ENCODE measurements at places on chromosomes 4 and X.

DNA sequence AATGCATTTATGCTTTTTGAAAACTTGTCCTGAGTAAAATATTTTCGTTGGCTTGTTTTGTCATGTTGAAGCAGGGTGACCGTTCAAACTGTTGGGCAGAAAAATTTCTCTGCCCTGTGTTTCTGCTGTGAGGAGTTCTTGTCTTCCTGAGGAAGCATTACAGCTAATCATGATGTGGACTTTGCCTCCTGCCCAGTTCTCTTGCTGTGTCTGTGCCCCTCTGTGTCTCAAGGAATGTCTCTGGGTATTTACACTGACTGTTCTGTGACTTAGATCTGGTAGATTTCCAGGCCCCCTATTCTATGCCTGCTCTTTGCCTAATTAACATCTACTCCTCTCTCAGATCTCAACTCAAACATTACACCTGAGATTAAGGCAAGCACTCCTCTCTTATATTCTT lies 30.4 kb upstream of the RPL34 start:
- no peak for DNase-seq

GRCh38 chr4:150329373-150329772 lies 251.1 kb downstream of the DCLK2 start:
- no peak for DNase-seq

- DNase-seq: peak; percentile 44
Observed at GRCh38 chr4:17468619-17469221, 43.2 kb downstream of the QDPR start.

- peak; percentile 5 for DNase-seq
Observed at GRCh38 chr4:48602763-48603162, 112.7 kb downstream of the ZAR1 start.

GRCh38 chrX:154855256-154855655 lies 20.8 kb upstream of the SMIM9 start:
- DNase-seq: no peak

DNA sequence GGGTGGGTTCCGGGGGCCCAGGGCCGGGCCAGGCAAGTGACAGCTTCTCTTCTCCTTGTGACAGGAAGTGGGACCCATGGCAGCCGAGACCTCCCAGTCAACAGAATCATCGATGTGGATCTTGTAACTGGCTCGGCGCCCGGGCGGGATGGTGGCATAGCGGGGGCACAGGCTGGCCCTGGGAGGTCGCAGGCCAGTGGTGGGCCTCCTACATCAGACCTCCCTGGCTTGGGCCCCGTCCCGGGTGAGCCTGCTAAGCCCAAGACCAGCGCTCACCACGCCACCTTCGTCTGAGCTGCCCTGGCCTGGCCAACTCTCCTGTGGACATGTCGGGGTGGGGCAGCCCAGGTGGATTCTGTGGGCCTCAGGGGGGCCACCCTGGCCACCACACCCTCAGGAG lies 2.4 kb upstream of the HGFAC start:
- DNase-seq: no peak

DNA sequence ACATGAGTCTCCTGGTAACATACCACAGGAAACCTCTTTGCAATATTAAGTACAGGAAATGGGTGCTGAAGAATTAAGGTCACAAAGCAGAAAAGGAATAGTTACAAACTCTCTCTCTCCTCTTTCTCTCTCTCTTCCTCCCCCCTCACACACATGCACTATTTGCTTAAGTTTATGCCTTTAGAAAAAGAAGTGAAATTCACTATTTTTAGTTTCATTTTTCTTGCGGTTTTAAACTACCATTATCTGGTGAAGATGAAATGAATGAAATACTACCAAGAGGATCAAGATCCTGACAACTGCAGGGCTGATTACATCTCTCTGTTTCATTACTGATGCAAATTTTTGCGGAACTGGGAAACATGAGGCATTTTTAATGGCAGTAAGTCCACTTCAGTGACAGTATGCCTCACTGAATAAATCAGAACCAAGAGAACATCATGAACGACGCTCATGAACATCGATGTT lies 64.3 kb upstream of the FTHL17 start:
- DNase-seq: no peak

GRCh38 chr4:174553828-174554227 lies 31.5 kb upstream of the HPGD start:
- DNase-seq: peak; percentile 85

DNA sequence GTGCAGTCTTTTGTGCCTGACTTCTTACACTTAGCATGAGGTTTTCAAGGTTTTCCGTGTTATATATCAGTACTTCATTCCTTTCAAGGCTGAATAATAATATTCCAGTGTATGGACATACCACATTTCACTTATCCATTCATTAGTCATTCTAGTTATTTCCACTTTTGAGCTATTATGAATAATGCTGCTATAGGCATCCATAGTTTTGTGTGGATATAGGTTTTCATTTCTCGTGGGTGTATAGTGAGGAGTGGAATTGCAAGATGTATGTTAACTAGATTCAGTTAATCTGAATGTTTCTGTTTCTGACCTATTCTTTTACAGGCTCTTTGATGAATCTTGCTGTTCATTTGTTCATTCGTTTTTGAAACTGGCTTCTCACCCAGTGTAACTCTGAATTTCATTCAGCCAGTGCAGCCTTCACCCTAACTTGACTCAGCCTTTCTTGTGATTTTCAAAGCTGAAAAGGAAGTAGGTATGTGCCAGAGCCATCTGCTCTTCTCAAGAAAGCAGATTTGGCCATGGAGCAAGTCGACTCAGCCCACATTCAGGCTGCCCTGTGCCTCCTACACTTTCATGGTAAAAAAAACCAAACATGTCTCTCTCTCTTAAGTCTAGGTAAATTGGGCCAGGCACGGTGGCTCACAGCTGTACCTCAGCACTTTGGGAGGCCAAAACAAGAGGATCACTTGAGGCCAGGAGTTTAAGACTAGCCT lies 56.3 kb upstream of the NOCT start:
- no peak for DNase-seq

GRCh38 chr4:73224886-73225285 lies 33.7 kb downstream of the ANKRD17 start:
- DNase-seq: no peak

DNA sequence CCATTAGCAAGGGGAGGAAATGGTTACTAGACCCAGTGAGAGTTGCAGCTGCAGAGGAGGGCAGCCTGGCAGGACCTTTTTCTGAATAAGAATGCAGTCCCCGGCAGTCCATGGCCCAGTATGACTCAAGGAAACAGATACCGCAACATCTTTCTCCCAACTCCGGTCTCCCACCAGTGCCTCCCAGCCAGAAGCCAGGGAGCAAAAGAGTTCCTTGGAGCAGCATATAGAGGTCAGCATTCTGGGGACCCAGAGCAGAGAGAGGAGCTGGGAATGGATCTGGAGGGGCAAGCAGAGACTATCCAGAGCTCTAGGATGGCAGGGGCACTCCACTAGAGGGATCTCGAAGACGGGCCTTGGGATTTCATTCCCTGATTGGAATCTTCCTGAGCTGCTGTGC lies 339.2 kb upstream of the AADAT start:
- DNase-seq: no peak

DNA sequence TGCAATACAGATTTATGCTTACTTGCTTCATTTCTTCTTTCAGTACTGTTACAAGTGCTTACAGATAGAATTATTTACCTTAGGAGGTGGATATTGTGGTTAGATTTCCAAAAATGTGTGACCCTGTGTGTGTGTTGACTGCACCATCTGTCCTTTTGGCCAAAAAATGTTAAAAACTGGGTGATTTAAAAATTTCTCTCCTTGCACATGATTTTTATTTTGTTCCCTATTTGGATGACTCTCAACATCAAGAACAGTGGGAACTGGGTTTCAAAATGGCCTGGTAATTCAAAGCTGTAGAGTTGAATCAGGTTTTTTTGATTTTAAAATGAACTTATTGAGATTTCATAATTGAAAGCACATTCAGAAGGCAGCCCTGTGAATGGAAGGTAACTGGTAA lies 1132.9 kb downstream of the RAPGEF2 start:
- no peak for DNase-seq

DNA sequence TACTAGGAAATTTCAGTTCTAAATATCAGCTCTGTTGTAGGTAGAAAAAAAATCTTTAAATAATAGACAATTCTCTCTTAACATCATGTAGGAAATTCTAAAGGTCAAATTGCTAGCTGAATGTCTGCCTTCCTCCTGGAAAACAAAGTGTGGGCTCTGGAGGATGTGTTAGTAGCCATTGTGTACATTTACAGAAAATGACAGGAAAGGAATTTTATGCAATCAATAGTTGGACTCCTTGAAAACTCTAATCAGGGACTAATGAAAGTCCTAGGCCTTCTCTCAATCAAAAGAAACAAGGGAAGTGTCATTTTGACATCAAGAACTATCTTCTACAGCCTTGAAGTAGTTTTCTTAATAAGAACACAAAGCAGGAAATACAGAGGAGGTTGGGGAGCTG lies 174.6 kb downstream of the ANKRD50 start:
- DNase-seq: no peak

DNA sequence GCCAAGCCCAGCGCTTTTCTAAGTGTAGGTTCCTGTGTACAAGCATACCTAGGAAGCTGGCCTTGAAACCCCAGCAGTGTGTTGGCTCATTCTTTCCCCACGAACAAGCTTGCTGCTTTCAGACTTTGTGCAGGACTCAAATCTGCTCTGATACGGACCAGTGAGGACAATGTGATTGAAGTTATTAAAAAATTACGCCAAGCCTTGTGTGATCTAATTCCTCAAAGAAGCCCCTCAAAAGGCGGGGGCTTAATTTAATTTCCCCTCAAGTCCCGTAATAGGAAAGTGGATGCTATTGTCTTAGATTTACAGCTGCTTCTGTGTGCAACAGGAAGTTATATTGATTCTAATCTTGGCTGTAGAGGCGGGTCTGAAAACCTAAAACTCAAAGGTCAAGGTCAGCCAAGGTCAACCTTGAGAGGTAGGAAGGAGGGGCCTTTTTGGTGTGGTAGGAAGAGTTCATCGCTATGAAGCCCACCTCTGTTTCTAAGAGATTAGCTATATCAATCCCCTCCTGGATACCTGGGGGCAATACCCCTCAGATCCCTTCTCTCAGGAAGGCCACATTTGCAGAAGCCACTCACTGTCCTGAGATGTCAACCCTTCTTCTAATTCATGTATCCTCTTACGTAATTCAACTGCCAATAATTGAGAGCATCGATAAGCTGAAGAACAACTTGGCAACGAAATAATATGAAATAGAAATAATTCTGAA lies 45.1 kb downstream of the TBC1D9 start:
- no peak for DNase-seq

- no peak for DNase-seq
Observed at GRCh38 chr4:1538941-1539772, 132.9 kb upstream of the NKX1-1 start.

- no peak for DNase-seq
Observed at GRCh38 chrX:120672841-120673530, 43.1 kb upstream of the C1GALT1C1 start.

- DNase-seq: no peak
Observed at GRCh38 chr4:114178392-114178791, 198.9 kb upstream of the ARSJ start.

DNA sequence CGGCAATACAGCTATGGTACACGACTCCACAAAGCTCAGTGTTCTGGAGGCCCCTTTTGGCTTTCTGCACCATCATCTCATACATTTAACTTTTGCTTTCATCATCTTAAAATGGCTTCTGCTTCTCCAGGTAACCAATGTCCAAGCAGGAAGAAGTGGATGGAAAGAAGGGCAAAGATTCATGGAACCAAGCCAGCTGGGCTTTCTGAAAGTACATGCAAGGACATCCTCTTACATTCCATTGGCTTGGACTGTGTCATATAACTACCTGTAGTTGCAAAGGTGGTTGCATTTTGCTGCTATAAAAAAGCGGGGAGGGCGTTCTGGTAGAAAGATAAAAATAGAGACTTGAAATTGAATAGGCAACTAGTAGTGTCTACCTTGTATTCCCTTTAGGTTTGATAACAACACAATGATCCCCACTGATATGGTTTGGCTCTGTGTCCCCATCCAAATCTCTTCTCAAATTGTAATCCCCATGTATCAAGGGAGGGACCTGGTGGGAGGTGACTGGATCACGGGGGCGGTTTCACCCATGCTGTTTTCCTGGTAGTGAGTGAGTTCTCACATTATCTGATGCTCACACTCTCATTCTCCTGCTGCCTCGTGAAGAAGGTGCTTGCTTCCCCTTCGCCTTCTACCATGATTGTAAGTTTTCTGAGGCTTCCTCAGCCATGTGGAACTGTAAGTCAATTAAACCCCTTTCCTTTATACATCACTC lies 6.7 kb upstream of the FHIP1A start:
- no peak for DNase-seq

- DNase-seq: no peak
Observed at GRCh38 chrX:35700121-35700520, 98.0 kb upstream of the MAGEB16 start.

- no peak for DNase-seq
Observed at GRCh38 chrX:17668929-17669328, 68.4 kb upstream of the SCML1 start.

DNA sequence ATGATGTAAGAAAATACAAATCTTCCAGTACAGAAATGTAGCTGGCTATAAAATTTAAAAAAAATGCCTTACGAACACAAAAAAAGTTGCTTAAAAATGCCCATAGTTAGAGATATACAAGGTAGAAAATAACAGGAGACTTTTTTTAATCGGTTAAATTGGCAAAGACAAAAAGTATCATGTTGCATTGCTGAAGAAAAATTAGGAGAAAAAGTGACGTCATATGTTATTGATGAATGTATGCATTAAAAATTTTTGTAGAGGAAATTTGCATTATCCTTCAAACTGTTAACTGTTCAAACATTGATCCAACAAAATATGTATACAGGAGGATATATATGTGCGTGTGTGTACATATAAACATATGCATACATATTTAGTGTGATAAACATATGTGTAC lies 1634.4 kb upstream of the PCDH7 start:
- DNase-seq: no peak

GRCh38 chrX:146064156-146064555 lies 246.5 kb downstream of the SLITRK2 start:
- no peak for DNase-seq

GRCh38 chr4:150574678-150575077 lies 7.3 kb upstream of the MAB21L2 start:
- no peak for DNase-seq

DNA sequence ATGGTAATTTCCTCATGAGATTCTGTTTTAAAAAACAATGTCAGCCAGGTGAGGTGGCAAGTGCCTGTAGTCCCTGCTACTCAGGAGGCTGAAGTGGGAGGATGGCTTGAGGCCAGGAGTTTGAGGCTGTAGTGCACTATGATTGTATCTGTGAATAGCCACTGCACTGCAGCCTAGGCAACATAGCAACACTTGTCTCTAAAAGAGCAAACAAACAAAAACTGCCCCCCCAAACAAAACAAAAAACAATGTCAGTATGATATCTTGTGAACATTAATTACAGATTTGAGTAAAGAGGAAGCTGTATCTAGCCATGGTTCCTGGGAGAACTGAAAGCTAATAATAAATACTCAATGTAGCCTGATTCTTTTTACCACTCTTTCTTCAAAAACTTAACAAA lies 6.8 kb upstream of the MSL3 start:
- DNase-seq: no peak

- peak; percentile 5 for DNase-seq
Observed at GRCh38 chrX:132615391-132616131, 126.7 kb upstream of the MBNL3 start.

GRCh38 chrX:148741441-148741840 lies 241.0 kb downstream of the AFF2 start:
- DNase-seq: no peak

- peak; percentile 99 for DNase-seq
Observed at GRCh38 chr4:56958111-56958517, 19.3 kb downstream of the NOA1 start.

- no peak for DNase-seq
Observed at GRCh38 chrX:22037225-22037624, 5.1 kb downstream of the PHEX start.
